ENCODE measurements at places on chromosomes 7 and 10.

DNA sequence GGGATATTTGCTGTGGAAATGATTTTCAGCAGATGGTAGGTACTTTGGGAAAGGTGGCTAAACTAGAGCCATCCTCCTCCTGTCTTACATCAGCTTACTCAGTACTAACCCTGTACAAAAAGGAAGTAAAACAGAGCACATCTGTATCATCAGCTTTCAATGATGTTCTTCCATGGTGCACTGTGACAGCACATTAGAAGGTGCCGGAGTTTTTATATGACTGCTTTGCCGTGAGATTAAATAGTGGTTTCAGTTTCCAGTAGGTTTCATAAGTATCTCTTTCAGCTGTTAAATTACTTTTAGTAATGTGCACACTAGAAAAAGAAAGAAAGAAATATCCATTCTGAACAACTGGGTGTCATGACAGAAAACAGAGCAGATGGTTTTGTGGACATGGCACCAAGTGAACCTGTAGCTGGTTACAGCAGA lies 86.5 kb downstream of the ARID5B start:
- no peak for DNase-seq

DNA sequence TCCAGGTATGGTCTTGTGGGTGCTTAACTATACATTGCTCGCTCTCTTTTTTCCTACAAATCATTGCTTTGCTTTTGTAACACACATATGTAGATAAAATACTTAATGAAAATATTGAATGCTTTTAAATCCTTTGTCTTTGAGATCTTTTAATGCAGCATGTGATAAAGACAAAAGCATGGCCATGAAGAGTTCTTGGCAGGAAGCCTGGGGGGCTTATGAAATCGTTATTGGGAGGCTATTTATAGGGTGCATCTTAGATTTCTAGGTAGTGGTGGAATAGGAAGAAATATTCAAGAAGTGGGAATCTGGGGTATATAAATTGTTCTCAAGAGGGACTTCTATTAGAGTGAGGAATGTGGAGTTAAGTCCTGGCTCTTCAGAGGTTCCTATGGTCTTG lies 21.9 kb downstream of the UBE2D1 start:
- no peak for DNase-seq

- no peak for DNase-seq
These were observed 5.5 kb downstream of the HOXA4 start for GRCh38 chr7:27124902-27125689.

- DNase-seq: no peak
These were observed 126.7 kb downstream of the RAPGEF5 start for GRCh38 chr7:22230238-22230637.

DNA sequence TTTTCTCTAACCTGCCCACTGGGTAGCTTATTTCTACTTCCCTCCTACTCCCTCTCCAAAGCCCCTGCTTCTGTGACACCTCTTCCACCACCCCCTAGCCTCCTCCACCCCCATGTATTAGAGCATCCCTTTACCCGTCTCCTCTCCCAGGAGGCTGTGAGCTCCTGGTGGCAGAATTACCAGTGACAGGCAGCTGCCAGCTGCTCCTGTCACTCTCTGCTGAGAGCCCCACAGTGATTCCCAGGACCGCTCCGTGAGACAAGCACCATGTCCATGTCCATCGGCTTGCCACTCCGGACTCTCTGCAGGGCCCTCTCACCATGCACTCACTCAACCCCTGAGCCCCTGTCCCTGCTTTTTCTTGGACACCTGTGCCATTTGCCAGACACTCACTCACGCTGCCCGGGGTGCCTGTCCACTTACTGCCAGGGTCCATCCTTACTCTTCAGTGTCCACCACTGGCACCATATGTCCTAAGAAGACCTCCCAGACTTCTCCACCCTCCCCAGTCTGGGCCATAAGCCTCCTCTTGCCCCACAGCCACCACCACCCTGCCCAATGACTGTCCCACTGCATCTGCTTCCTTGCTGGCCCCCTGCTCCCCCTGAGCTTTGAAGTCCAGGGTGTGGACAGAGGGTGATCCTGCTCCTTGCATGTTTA lies 9.8 kb downstream of the WDFY4 start:
- no peak for DNase-seq

GRCh38 chr7:106874076-106874475 lies 9.0 kb downstream of the PIK3CG start:
- no peak for DNase-seq

DNA sequence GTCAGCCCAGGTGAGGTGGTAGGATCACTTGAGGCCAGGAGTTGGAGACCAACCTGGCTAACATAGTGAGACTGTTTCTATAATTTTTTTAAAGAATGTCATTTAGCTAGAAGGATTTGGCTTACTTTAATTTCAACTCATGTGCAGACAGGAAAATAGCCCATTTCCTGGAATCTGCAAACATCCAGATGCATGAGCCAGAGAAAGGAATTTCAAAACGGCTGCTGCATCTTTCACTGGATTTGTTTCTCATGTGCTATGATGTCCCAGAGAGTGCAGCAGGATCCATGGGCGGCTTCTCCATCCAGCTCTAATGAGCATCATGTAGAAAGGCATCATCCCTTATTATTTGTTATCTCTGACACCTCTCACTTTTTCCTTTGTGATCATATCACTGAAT lies 149.3 kb downstream of the GALNT17 start:
- no peak for DNase-seq

GRCh38 chr7:156115582-156115981 lies 303.3 kb upstream of the SHH start:
- DNase-seq: no peak

DNA sequence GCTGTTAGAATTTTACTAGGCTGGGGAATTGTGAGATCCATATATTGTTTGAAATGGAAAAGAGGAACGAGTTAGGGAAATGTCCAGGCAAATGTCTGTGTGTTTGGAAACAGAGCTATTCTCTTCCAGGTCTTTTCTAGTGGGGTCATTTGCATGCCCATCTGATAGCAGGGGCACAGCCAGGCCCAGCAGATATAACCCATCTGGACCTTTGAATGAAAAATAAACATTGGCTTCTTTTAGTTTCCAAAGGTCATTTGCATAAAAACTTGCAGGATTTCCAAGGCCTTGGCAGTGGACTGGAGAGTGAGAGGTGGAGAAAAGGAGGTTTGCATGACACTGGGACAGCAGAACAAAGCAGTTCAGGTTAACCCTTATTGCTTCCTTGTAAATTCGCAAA lies 188.0 kb upstream of the GPR26 start:
- no peak for DNase-seq
